ENCODE measurements at places on chromosomes 6 and 20. TPM values are rescaled to one million over a fixed set of nuclear protein-coding genes. Genes with fewer than 3 reads are reported as not detected.

LRRC73 gene
- 0.47 TPM for total RNA-seq

TSBP1 gene
- not detected for total RNA-seq

WFDC2 gene
- 0.76 TPM for total RNA-seq

PRPH2 gene
- 0.05 TPM for total RNA-seq

BTN1A1 gene
- not detected for total RNA-seq

PPARD gene
- total RNA-seq: 17.4 TPM

MAPK13 gene
- 33.8 TPM for total RNA-seq

SSTR4 gene
- total RNA-seq: not detected

GGTLC1 gene
- not detected for total RNA-seq

PRR18 gene
- not detected for total RNA-seq

CRISP3 gene
- not detected for total RNA-seq

DNA sequence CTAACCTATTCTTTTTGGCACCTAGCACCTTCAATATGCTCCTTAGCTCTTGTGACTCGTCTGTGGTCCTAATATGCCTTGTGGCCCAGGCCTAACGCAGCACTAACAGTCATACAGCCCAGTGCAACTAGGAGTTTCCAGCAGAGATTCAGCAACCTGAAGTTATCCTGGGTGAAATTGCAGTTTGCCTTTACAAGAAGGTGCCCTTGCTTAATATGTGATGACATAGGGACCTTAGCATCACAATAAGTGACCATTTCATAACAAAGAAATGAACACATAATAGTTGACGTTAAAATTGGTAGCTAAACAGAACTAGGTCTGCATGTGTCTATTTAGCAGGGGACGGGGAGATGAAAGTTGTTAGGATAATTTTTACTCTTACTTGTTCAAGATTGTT, 10.1 kb downstream of the FIG4 start:
- no peak for DNase-seq

- no peak for DNase-seq
Observed at GRCh38 chr20:6388671-6389197, 265.9 kb upstream of the FERMT1 start.

DNA sequence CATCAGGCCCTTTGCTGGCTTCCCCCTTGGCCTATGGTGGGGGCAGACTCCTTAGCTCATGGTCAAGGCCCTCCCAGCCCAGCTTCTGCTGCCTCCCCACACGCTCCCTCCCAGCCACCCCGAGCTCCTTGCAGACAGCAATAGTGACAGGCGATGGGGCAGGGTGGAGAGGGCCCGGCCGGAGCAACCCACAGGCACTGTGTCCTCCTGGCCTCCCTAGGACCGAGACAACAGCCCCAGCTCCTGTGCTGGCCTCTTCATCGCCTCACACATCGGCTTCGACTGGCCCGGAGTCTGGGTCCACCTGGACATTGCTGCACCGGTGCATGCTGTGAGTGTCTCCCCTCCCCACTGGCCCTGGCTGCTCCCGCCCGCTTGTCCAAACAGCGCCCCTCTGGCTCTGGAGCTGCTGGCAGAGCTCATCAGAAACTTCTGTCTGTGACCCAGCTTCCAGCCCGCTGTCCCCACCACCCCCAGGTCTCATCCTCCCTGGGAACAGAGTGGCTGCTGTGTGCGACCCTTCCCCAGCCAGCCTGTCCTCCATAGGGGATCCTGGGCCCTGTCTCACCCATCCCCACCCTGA, 21.8 kb downstream of the NPEPL1 start:
- no peak for DNase-seq

GRCh38 chr20:1929460-1929859, 34.3 kb downstream of the SIRPA start:
- DNase-seq: no peak

GRCh38 chr6:139436200-139436956, 61.9 kb upstream of the CITED2 start:
- no peak for DNase-seq

DNA sequence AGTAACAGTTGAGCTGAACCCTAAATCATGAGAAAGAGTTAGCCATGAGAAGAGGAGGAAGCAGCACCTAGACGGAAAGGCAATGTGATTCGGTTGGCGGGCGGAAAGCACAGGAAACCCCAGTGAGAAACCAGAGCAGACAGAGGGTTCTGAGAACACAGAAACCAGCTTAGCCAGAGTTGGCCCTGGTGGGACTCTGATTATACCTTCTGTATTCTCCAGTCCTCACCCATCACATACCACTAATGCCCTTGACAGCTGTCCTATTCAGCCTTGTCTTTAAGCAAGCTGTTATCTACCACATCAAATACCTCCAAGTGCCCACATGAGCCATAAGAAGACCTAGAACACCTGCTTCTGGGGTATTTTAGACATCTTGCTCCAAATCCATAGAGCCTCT, 58.9 kb upstream of the LRRC1 start:
- no peak for DNase-seq

DNA sequence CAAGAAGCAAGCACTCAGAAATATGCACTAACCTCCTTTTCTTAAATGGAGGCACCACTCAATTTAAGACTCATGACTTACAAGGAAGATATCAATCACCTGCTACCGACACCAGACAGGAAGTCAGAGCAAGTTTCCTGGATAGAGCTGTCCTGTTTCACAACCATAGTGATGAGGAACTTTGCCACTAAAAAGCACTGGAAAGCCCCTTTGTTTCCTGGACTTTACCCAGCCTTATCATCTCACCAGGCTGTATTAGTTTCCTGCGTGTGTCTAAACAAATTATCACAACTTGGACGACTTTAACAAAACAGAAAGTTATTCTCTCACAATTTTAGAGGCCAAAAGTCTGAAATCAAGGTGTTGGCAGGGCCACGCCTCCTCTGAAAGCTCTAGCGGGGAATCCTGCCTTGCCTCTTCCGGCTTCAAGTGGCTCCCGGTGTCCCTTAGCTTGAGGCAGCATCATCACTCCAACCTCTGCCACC, 253.8 kb upstream of the STXBP5 start:
- DNase-seq: no peak

DNA sequence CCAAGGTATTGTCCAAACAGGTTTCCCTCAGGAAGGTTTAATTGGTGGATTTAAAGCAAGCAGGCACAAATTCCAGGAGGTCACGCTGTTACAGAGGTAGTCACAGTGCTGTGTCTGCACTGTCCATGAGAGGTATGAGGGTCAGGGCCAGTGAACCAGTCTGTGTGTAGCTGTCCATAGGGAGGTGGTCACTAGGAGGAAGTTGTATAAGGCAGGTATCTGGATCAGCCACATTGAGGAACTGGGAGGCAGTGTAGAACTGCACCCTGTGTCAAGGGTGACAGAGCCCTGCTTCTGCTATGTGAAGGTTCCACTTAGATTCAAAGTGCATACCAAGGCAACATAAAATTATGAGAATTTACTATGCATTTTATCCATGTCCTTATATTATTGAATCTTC, 73.3 kb downstream of the MAP3K4 start:
- no peak for DNase-seq

- DNase-seq: no peak
Observed at GRCh38 chr6:152815230-152815872, 64.8 kb downstream of the VIP start.

GRCh38 chr6:142984386-142984785, 39.4 kb upstream of the HIVEP2 start:
- DNase-seq: no peak

GRCh38 chr20:53163486-53163885, 191.3 kb downstream of the TSHZ2 start:
- DNase-seq: no peak

GRCh38 chr20:42181064-42181463, 562.9 kb upstream of the CHD6 start:
- DNase-seq: no peak

GRCh38 chr6:118044275-118044674, 137.2 kb downstream of the SLC35F1 start:
- DNase-seq: no peak

GRCh38 chr20:63752411-63753101, 13.0 kb downstream of the SLC2A4RG start:
- no peak for DNase-seq

GRCh38 chr6:6758915-6759654, 170.6 kb downstream of the LY86 start:
- DNase-seq: no peak

GRCh38 chr6:89689732-89690131, 51.2 kb upstream of the LYRM2 start:
- DNase-seq: no peak

- DNase-seq: no peak
Observed at GRCh38 chr6:181049-181654, 111.1 kb upstream of the DUSP22 start.

GRCh38 chr20:40463171-40463570, 225.9 kb downstream of the MAFB start:
- no peak for DNase-seq

GRCh38 chr6:104229057-104229456, 630.7 kb downstream of the HACE1 start:
- no peak for DNase-seq
